Activated T-helper 9 cell treated with anti-CD3 and anti-CD28 coated beads, Interleukin-2, amount 50 U/mL, for 16 hours (primary cell): ENCODE measurements at places on chromosomes 11 and 22.

DNA sequence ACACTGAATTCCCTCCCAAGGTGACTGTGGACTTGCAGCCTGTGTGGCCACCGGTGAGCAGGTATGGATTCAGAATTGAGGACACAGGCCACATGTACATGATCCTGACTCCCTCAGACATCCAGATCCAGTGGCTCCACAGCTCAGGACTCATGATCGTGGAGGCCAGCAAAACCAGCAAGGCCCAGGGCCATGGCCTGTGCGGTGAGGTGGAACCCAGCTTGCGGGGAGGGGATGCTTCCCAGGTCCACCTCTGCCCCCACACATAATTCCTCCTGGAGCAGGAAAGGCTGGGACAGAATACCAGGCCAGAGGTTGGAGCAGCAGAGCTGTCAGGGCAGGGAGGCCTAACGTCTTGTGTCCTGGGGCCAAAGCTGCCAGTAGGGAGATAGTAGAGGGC, 82.1 kb downstream of the OTOG start:
- no peak for DNase-seq

- no peak for DNase-seq
Observed at GRCh38 chr11:1503708-1504104, 17.1 kb upstream of the MOB2 start.

GRCh38 chr11:58922479-58922878, 16.8 kb upstream of the GLYATL1 start:
- DNase-seq, result no peak

- DNase-seq, result no peak
Observed at GRCh38 chr11:101862391-101863233, 52.2 kb upstream of the CEP126 start.

GRCh38 chr11:123093739-123094138, 31.8 kb upstream of the HSPA8 start:
- no peak for DNase-seq

GRCh38 chr11:35407041-35407440, 12.3 kb downstream of the SLC1A2 start:
- DNase-seq, result no peak

DNA sequence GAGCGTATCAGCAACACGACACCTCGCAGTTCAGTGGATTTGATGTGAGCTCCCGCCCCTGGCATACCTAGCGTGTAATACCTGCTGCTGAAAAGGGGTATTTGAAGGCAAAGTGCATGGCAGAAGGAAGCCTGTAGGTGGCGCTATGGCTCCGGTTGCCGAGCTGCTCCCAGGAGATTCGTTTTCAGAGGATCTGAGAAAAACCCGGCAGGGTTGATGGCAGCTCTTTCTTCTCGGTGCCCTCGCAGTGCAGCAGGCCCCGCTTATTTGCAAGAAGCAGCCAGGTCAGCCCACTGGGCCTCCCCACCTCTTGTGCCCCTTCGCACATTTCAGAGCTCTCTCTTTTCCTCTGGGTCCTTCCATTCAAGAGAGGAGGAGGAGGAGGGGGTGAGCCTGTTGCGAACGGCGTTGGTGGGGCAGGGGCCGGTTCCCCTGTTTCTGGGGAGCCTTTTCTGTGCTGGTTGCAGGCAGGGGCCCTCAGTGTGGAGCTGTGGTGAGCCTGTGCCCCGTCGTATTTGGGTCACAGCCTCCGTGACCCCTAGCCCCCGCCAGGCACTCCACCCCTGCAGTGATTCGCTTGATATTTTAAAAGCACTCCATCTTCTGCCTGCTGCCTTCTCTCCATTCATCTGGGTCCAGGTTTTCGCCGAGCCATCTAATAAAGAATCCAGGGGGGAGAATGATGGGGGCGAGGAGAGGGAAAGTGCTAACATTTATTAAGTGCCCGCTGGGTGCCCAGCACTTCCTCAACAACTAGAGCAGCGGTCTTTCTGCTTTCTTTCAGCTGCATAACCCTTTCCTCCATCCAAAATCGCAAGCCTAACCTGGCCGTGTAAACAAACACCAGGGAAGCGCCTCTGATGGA, 85.3 kb upstream of the SYT13 start:
- peak; percentile 36 for DNase-seq

DNA sequence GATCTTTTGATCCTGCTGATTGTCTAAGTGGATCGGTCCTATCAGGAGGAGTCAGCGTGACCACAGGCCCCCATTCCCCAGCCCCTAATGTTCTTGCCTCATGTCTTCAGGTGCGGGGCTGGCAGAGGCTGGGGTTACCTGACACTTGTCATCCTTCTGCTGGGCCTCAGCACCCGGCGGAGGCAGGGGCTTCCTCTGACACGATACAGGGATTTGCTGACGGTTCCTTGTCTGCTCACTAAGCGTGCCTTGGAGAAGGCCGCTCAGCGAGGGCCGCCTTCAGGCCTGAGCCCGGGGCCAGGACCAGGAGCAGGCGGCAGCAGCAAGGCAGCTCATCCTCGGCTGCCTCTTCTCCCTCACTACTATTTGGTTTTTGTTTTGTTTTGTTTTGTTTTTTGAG, 45.7 kb upstream of the KCNQ1OT1 start:
- no peak for DNase-seq

DNA sequence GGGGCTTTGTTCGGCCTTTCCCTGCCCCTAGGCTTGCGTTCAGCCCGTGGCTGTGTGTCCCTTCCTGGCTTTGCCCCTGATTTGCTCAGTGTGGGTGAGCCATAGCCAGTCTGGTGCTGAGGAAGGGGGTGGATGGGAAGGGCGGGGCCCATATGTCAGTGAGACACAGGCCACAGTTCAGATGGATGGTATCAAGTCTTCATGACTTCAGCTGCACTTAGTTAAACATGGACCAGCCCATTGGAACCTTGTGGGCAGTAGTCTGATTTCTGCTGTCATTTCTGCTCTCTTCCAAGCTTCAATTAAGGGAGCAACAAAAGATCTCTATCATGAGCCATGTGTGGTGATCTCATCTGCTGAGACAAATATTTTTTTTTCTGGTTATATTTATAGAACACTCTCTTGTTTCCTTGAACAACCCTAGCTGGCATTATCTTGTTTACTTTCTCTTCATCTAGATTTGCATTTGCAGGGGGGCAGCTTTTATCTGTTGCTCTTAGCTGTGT, 21.6 kb upstream of the PEX26 start:
- DNase-seq, result no peak

DNA sequence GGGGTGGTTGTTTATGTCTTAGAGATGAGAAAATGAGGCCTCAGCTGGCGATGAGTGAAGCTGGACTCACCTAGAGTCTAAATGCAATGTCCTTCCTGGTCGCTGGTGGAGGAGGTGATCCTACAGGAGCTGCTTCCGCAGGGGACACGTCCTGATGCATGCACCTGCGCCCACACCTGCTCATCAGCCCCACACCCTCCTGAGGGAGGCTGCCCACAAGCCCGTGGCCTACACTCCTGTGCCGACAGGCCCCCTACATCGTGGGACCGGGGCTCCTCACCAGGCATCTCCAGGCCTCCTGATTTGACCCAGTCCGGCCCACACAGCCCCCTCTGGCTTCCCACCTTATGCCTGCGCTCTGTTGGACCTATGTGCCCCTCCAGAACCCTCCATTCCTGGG, 857.2 kb downstream of the TBC1D22A start:
- no peak for DNase-seq

DNA sequence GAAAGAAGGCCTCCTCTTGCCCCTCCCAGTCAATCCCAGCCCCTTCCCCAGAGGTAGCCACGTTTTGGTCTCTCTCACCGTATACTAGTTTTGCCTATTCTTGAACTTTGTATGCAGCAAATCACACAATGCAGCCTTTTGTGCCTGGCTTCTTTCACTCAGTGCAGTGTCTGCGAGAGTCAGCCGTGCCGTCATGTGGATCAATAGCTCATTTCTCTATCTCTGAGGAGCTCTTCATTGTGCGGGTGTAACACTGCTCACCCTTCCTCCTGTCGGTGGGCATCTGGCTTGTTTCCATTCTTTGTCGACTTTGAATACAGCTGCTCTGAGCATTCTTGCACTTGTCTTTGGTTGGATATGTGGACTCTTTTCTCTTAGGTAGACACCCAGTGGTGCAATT, 146.5 kb downstream of the CACNA1I start:
- DNase-seq, result no peak

DNA sequence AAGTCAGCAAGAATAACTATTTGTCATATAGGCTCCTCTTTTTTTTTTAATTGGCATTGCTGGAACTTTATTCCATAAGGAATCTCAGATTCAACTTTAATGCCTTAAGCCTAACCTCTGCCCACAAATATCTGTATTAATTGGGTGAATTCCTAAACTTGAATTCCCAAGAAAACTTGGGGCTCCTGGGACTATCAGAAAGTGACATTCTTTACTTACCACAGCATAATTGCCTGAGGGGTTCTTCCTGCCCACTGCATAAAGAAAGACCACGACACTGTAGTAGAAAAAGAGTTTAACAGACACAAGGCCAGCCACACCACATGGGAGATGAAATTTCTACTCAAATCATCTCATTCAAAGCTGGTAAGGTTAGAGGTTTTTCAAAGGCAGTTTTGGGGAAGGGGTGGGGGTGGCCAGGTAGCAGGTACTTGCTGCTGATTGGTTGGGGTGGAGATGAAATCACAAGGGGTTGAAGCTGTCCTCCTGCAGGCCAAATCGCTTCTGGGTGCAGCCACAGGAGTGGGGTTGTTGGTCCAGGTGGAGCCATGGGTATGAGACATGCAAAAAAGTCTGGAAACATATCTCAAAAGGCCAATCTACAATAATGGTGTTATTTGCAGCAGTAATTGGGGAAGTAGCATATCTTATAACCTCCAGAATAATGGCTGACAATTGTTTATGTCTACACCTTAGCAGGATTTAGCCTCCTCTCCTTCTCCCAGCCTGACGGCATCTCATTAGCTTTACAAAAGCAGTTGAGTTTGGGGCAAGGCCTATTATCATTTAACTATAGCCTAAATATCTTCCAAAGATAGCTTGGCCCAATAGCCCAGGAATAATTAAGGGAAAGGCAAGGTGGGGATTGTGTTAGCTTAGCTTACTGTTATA, 4.8 kb upstream of the NLRP10 start:
- DNase-seq, result no peak

DNA sequence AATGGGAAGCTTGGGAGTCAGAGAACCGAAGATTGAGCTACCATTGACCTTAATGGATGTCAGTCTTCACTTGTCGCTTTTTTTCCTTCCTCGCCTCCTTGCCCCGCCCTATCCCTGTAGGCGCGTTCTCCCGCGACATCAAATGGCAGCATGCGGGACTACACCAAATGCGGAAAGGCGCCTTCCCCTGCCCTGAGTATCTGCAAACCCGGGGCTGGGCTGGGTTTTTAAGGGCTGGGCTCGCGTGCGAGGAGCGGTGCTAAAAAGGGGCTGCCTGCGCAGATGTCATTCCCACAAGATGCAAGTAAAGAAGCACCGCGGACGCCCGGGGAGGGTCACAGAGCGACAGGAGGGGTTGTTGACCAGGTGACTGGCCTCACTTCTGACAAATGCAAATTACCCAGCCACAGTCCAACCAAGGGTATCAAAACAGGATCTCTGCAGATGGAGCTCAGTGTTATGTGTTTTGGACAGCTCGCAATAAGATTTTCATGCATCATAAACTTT, 4.7 kb upstream of the FAM111B start:
- peak; percentile 32 for DNase-seq

GRCh38 chr22:26941896-26942636, 284.7 kb downstream of the MIAT start:
- DNase-seq, result no peak

DNA sequence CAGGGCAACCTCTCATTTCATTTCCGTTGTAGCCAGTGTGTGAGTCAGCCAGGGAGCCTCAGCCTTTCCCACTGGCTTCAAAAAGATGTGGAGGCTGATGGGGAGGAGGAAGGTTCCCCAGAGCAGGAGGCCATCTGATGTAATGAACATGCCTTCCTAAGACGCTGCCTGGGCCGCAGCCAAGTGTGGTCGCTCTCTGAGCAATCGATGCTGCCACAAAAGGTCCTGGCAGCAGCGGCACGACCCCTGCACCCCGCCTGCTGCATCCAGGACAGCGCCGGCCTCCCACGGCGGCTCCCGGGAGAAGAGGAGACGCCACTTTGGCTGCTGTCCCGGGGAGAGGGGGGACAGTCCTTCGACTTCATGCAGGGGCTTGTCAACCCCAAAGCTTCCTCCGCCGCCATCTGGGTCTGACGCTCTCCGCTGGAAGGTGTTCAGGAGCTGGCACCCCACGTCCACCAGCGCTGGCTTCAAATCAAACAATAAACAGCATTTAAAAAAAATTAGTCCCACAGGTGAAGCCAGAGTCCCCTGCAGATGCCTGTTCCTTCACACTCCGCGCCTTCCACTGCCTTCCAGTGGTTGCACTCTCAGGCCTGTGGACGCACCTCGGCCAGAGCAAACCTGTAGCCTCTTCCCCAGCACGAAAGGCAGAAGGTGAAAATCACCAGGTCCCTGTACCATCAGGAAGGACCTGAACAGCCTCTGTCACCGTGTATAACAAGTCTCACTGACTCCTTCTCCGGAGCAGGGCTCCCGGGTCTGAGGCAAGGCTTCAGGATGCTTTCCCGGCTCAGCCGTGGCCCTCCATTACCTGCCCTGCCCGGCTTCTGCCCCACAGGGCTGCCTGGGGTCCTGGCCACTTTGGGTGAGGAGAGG, 930.7 kb downstream of the BRD1 start:
- no peak for DNase-seq

DNA sequence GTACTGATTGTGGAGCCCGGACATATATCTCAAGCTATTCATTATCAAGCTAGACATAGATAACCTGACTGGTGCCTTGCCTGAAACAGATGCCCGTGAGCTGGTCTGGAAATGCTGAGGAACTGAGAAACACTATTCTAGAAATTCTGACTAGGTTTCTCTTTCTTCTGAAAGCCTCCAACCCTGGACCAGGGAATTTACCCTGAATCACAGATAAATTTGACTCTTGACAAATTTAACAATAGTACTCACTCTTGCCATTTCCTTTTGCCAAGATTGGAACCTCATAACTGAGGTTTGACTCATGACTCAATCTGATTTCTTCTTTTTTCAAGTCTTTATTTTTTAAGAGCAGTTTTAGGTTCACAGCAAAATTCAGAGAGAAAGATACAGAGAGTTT, 189.6 kb upstream of the SYN3 start:
- DNase-seq, result no peak

- DNase-seq, result no peak
Observed at GRCh38 chr11:44992181-44992582, 41.5 kb upstream of the TP53I11 start.

DNA sequence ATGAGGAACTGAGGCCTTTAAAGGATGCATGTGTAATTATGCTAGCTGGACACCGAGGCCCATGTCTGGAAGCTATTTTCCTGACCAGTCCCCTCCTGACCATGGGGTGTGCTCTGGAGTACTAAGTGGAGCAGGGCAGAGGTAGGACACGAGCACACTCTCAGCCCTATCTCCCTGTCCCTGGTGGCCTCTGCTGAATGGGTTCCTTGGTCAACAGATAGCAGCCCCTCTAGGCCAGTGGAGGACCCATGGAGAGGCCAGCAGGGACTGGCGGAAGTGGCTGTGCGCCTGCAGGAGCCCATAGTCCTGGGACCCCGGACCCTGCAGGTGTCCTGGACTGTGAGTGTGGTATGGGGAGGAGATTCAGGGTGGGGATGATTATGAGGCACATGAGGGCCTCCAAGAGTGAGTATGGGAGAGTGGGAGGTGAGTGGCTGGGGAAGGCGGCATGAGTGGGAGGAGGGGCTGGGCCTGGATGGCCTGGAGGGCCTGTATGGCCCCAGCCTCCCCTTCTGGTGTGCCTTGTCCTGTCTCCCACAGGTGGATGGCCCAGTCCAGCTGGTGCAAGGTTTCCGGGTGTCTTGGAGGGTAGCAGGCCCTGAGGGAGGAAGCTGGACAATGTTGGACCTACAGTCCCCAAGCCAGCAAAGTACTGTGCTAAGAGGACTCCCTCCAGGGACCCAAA, 9.5 kb downstream of the ROBO3 start:
- no peak for DNase-seq
